Activated CD4-positive, alpha-beta T cell treated with anti-CD3 and anti-CD28 coated beads for 24 hours (primary cell): ENCODE measurements at places on chromosomes 3 and 15.

DNA sequence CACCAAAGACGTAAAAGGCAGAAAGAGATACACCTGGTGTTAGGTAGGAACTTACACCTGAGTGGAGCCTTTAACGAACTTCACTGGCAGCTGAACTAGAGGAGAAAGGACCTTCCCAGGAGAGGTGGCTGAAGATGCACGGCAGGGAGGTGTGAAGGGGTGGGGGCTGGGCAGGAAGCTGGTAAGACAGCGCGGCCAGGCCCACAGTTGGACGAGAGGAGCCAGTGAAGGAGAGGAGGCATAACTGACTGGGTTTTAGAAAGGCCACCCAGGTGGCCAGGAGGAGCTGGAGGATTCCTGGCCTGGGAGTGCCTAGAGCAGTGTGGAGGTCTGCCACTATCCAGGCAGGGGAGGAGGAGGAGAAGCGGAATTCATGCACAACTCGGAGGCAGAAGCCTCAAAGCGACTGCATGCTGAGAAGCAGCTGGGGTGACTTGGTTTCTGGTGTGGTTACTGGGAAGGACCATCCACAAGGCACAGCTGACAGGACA lies 51.9 kb downstream of the SLC41A3 start:
- no peak for DNase-seq

DNA sequence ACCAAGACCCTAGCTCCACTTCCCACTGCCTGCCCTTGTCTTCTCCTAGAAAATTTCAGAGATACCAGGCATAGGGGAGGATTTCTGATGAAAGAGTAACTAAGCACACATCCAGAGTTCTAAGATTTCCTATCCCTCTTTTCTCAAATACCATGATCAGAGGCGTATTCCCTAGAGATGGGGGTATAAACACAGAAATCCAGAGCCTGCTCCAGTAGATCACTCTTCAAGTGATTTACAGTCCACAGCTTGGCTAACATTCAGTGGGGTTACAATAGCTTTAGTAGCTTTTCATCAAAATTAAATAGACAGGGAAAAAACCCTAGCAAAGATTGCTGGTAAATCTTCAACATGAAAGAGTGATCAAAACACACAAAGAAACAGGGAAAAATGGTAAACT lies 800.7 kb upstream of the GRM7 start:
- DNase-seq: no peak

DNA sequence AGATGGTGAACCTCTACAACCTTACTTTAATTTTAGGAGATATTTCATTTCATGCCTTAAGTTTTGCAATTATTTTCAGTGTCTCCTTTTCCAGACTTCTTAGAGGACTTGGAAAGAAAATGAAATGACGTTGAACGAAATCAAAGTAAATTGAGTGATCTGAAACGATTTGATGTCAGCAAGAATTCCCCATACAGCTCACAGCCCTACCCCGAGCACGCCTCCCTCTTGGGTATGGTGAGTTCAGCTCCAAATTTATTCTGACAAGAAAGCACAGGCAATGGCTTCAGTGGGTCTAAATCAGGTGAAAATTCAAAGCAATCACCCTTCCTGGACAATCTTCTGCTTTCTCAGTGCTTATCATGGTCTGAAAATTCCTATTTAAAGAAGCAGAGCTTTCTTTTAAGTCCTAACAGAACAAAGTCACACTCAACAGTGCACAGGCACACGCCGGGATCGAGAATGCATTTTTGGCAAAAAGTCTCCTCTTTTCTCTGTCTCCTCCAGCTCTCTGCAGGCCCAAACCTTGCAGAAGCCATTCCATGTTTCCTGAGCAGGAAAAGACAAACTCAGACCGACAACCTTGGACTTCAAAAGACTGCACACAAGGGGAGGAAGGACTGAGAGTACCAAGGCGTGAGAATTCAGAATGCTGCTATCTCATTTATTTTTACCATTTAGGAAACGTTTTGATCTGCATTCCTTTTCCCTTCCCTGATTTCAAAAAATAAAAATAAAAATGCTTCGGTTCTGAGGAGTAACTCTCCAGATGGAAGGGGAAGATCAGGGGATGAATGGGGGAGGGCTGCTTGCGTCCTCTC lies 72.0 kb downstream of the CCNL1 start:
- no peak for DNase-seq

GRCh38 chr3:146221276-146221675 lies 29.6 kb downstream of the PLSCR4 start:
- DNase-seq: no peak

DNA sequence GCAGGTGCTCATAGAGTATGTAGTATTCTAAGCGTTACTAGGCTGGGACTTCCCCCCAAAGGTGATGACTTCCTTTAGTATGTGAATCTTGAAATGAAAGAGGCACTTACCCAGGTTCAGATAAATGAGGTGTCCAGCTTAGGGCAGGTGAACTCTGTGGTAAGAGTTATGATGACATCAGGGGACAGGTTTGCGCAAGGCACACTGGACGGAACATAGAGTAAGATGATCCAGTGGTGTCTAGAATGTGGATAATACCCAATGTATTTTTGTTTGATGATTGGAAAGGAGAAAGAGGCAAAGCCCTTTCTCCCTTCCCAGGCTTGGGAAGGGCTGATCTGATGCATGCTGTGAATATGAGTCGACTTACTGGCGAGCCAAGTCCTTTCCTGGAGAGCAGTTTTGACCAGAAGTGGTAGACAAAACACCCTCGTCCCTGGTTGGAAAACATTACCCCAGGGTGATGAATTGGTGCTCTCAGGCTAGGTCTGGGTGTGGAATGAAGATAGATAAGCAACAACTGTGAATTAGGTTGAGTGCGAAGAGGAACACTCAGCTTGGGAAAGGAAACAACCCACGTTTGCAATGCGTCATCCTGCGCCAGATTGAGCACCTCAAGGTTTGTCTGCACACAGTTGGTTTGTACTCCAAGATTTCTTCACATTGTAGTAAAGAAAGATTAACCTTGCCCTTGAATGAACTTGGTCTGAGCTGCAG lies 124.2 kb downstream of the GHSR start:
- no peak for DNase-seq

DNA sequence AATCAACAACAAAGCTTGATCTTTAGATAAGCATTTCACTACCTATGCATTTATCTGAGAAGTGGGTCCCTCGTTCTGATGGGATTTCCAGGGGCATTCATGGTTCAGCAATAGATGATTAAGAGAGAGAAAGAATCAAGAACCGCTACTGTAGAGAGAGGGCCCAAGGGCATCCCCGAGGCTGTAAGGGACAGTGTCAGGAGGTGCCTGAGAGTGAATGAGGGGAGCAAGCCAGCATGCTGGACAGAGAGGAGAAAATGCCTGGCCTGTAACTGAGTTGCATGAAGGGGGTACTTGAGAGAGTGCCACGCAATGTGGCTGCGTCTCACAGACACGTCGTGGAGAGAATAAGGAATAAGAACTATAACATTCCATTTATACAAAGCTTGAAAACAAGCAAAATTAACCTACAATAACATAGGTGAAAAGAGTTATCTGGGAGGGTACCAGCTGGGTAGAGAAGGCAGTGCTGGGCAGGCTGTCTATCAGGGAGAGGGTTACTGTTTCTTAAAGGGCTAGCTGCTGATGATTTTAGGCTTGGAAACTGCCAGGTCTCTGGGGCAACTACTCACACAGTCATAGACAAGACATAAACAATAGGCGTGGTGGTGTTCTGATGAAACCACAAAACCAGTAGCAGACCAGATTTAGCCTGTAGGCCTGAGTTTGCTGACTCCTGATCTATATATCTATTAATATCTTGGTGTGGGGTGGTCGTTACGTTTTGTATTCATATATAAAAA lies 374.6 kb upstream of the CFAP20DC start:
- no peak for DNase-seq

GRCh38 chr15:99443768-99444446 lies 121.9 kb upstream of the MEF2A start:
- no peak for DNase-seq
